Jurkat, Clone E6-1 (cell line): ENCODE measurements at places on chromosomes 1 and 21.

- no peak for DNase-seq
Observed at GRCh38 chr1:110114784-110115183, 2.5 kb downstream of the UBL4B start.

- peak; percentile 54 for DNase-seq
Observed at GRCh38 chr21:16330082-16330907, 600.5 kb downstream of the USP25 start.

GRCh38 chr1:67626861-67627235 is 58.2 kb upstream of the GADD45A start:
- no peak for DNase-seq

- peak; percentile 58 for DNase-seq
Observed at GRCh38 chr1:25520446-25521061, 22.9 kb upstream of the LDLRAP1 start.

DNA sequence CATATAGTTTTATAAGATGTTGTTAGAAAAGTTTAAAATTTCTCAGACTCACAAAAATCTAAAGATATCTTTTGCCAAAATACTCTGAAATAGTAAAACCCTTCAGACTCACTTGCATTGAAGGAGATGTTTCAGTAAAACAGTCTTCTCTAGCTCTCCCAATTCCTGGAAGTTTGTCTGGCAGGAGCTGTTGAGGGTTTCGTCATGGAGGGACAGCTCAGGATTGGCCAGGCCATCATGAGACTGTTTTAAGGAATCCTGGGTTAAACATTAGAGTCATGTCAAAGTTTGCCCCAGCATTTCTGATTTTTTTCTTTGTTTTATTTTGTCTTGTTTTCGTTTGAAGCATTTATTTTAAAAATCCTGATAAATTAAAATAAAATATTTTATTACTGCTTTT is 293.8 kb upstream of the PBX1 start:
- no peak for DNase-seq

DNA sequence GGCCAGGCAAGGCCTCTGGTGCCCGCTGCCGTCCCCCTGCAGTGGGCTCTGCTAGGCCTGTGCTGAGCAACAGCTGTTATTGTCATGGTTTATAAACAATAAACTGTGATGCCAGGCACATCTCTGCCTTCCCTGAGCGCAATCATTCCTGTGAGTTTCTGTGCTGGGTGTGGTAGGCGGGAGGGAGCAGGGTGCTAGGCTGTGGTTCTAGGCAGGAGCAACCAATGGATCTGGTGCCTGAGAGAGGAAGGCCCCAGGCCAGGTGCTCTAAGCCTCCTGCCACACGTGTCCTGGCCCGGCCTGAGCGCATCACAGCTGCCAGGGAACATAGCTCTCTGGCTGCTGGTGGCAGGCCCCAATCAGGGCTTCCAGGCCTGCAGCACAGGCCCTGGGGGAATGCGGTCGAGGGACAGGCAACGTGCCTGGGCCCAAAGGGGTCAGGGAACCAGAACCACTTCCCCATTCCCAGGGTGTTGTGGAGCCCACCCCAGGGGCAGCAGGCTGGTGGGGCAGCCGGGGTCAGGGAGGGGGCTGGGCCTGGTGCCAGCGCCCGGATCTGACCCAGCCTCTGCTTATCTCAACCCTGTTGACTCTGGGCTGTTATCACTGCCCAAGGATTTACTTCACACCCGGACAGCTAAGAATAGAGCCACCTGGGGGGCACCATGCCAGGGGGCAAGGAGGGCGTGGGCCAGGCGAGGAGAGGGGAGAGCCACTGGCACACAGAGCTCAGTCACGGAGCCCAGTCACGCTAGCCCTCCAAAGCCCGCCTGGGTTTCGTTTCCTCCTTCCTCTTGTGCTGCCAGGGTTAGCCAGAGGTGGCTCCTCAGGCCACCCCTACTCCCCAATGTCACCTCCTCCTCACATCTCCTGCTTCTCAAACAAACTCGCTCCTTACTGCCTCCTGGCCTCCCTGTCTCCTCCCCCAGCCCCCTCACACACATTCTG is 11.5 kb downstream of the TRIM46 start:
- no peak for DNase-seq

DNA sequence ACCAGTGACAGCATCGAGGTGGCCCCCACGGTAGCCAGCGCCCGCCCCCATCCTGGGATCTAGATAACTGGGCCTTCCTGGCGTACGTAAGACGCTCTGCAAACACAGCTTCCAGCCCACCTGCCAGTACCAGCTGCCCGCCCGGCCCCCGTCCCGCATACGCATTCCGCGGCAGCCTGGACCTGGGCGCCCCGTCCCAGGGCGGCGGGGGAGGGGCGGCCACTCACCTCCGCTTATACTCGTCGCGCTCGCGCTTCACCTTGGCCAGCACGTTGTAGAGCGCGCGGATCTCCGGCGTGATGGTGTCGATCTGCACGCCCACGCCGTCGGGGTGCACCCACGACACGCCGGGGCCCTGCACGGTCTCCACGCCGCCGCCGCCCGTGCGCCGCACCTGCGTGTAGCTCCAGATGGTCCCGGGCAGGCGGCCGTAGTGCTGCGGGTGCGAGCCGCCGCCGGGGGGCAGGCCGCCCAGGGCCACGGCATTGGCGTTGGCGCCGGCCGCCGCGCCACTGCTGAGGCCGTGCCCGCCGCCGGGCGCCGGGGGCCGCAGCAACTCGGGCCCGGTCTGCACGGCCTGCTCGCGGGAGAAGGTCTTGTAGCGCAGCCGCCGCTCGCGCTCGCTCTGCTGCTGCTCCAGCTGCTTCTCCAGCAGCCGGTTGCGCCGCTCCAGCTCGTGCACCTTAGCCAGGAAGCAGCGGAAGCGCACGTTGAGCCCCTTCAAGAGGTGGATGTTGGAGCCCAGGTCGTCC is 859 bp downstream of the IFFO2 start:
- peak; percentile 37 for DNase-seq

- no peak for DNase-seq
Observed at GRCh38 chr1:234408757-234409156, 35.5 kb downstream of the COA6 start.

DNA sequence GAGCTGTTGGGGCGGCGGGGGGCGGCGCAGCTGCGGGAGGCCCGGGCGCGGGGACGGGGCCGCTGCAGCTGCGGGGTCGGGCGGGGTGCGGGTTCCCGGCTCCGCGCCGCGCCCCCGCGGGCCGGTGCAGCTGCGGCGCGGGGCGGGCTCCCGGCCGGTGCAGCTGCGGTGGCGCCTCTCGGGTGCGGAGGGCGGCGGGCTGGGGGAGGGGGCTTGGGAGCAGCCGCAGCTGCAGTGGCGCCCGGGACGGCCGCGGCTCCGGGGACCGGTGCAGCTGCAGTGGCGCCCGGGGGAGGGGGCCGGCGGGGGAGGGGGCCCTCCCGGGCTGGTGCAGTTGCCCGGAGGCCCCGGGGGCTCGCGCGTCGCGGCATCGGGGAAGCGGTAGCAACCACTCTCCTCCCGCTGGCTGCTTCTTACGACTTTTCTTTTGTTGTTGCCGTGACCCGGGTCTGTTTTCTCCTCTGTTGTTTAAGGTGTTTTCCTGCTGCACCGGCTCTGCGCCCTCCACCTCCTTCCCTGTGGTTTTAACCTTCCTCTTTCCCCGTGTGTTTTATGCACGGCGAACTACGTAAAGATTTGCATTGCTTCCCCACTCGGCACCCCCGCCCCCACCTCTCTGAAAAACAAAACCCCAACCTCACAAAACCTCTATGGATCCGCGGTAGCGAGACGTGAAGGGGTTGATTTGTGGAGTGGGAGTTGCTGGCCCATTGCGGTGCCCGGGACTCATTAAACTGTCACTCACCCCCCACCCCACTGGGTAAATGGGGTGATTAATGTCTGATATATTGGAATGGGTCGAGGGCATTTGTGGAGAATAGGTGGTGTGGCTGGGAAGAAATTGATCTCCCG is 1.7 kb upstream of the ZBTB18 start:
- DNase-seq, result peak; percentile 61

DNA sequence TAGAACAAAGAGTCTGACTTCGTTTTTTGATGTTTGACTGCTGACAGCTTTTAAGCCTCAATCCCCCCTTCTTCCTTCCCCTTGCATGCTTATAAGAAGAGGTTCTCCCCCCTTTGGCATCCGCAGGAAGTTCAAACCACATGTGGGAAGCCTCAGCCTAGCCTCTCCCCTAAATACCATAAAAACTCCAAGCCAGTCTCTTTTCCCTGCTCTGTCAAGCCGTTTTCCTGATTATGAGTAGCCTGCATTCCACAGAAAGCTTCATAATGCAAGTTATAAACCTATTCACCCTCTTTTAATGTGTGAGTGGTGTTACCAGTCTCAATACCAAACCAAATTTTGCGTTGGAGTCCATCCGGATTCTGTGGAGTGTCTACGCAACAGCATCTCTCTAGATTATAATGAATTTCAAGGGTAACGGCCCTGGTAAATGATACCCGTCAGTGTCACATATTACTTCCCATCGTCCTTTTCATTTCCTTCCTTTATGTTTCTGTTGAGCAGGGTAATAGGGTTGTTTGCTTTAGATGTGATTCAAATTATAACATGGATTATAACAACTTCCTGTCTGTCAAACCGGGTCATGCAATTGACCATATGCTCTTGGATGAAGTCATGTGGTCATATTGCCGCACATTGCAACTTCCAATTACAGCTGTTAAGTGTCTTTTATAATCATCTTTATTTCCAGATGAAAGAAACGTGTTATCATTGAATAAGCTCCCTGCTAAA is 717.5 kb downstream of the RWDD3 start:
- peak; percentile 7 for DNase-seq

DNA sequence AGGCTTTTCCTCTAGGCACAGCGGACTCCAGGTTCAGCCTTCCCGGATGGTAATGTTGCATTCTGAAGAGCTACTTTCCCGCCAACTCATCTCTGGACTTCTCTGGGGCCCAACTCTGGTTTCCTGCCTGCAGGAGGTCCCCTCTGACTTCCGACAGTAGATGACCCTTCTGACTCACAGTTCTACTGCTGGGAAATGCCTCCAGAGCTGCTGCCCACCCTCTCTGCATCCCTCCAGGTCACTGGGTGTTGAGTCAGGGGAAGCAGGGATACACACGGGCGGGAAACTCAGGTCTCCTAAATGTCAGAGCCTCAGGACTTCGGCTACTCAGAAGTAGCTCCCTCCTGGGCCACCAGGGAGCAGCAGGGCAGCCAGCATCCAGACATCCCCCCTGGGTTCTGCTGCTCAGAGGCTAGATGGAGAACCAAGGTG is 2.1 kb upstream of the KIF21B start:
- no peak for DNase-seq

DNA sequence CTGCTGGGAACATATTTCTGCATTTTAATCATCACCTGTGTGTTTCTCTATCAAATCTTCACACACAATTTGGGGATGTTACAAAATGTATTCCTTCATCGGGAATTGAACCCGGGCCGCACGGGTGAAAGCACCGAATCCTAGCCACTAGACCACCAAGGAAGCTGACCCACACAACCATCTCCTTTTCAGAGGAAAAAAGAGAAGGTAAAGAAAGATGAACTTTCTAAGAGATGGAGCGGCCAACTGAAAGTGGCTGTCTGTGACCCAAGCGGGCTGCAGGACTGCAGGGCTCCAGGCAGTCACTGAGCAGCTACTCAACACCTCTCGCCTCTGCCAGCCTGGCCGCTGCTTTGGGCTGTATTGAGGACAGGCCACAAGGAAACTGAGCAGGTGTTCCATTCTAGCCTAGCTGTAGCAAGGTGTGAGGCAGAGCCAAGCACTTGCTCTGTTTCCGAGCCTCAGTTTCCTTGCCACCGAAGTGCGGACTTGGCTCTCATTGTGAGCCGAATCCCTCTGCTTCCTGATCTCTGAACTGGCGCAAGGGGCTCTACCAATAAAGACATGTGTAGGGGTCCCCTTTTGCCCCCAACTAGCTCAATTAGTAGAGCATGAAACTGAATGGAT is 156.9 kb upstream of the NBPF11 start:
- DNase-seq, result no peak

GRCh38 chr1:68827261-68827660 is 330.4 kb upstream of the DEPDC1 start:
- no peak for DNase-seq

- no peak for DNase-seq
Observed at GRCh38 chr1:51314974-51315373, 15.4 kb downstream of the TTC39A start.

GRCh38 chr1:94118471-94118870 is 2.5 kb downstream of the ABCA4 start:
- no peak for DNase-seq

- DNase-seq, result peak; percentile 53
Observed at GRCh38 chr1:204295671-204296070, 64.1 kb downstream of the PLEKHA6 start.
